D341Med (cell line): ENCODE measurements at places on chromosomes 12 and 14.

- DNase-seq, result no peak
Measured at GRCh38 chr14:89658977-89659670, 242.1 kb upstream of the FOXN3 start.

GRCh38 chr14:72978856-72979255 is 48.0 kb downstream of the ZFYVE1 start:
- no peak for DNase-seq

DNA sequence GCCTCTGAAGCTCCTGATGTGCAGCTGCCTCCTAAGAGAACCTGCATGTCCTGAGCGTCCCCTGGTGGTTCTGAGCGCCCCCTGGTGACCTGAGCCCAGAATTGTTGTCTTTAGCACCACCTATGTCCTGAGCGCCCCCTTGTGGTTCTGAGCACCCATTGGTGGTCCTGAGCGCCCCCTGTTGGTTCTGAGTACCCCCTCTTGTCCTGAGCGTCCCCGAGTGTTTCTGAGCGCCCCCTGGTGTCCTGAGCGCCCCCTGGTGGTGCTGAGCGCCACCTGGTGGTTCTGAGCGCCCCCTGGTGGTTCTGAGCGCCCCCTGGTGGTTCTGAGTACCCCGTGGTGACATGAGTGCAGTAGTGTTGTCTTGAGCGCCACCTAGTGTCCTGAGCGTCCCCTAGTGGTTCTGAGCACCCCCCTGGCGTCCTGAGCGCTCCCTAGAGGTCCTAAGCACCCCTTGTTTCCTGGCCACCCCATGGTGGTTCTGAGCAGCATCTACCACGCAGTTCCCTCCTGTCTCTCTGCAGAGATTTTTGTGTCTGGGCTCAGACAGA is 782.5 kb downstream of the TMEM121 start:
- no peak for DNase-seq

DNA sequence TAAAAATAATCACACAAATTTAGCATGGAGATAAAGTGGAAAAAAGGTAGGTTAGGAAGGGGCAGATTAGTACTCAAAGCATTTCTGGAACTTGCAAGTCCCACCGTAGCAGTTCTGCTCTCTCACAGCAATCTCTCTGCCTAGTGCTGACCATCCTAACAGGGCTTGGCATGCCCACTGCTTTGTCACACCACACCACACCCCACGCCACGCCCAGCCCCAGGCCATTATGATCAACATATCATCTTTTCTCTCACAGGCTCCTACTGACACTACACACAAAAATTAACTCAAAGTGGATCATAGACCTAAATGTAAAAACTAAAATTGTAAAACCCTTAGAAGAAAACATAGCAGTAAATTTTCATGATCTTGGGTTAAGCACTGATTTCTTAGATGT is 273.7 kb downstream of the DAD1 start:
- DNase-seq, result no peak

DNA sequence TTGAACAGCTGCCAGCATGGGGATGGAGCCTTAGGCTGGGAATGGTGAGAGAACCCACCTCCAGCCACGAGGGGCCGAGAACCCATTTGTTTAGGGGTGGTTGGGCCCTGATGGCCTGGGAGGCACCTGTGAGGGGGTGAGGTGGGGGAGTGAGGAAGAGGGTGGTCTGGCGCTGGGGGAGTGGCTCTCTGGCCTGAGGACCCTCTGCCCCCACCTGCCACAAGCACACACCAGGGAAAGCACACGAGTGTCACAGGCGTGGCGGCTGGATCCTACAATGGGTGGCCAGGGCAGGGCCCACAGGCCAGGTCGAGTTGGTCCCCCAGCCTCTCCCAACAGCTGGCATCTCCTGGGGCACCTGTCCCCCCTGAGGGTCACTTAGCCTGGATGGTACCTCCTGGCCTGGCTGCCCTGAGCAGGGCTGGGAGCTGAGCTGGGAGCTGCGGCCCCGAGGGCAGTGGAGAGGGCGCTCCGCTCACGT is 340.5 kb downstream of the TMEM121 start:
- DNase-seq, result no peak

DNA sequence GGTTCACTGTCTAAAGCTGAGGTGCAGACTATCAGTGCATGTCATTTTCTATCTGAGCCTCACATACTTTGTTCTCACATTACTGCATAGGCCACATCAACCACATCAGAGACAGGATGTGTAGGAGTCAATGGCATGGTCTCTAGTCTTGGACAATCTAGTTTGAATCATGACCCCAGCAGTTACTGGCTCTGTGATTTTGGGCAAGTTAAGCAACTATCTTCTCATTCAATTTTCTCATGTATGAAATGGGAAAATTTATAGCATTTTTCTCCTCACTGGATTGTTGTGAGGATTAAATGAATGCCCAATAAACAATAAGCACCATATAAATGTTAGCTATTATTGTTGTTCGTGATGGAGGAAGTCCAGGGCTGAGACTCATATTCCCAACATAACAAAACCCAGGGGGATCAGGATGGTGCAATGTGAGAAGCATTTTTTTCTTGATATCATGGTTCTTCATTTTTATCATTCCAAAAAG is 432.6 kb downstream of the LRIG3 start:
- no peak for DNase-seq
